ENCODE measurements at places on chromosomes 4 and X.

GRCh38 chr4:171340258-171340657 lies 472.9 kb upstream of the GALNTL6 start:
- DNase-seq, result no peak

DNA sequence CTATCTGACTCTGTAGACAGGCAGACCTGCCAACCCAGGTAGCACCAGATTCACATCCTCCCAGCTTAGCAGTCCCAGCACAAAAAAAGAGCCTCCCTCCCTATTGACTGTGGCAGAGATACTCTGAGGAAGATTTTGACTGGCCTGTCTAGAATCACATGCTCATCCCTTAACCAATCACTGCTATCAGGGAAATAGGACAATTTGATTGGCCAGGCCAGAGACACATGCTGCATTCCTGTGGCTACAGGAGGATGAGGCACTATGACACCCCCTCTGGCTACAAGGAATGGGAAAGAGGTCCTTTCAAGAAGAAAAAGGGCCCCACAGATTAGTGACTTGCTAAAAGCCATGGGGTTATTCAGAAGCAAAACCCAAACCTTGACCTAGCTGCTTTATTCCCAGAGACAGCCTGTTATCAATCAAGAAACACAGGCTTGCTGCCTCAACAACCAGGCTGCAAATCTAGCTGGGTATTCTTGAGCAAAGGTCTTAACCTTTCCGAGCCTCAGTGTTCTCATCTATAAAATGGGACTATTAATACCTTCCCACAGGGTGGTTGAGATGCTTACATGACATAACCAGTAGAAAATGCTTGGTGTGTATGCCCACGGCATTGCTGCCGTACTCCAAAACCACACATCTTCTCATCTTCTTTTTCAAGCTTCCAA lies 147.6 kb downstream of the BCOR start:
- no peak for DNase-seq

DNA sequence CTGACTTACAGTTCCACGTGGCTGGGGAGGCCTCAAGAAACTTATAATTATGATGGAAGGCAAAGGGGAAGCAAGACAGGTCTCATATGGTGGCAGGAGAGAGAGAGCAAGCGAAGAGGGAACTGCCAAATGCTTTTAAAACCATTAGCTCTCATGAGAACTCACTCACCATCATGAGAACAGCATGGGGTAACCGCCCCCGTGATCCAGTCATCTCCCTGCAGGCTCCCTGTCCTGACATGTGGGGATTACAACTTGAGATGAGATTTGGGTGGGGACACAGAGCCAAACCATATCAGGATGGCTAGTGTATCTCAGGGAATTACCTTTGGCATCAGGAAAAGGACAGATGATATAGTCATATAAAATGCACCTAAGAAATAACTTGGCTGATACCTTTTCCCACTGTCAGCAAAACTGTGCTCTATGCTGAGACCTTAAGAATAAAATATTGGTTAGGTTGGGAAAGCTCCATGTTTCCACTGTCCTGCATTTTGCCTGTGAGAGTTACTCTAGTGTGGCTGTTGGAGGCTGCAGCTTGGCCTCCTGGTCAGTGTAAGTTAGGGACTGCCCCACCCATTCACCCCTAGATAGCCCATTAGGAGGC lies 110.3 kb downstream of the UCHL1 start:
- no peak for DNase-seq

GRCh38 chr4:126445596-126445995 lies 1130.8 kb downstream of the FAT4 start:
- no peak for DNase-seq

GRCh38 chr4:169063441-169063840 lies 53.4 kb upstream of the CBR4 start:
- DNase-seq, result no peak

All from hematopoietic multipotent progenitor cell treated with erythropoietin and hydrocortisone succinate and interleukin-3 and kit ligand, for 4 days (in vitro differentiated cells).